Activated CD4-positive, alpha-beta T cell treated with anti-CD3 and anti-CD28 coated beads, Interleukin-2, amount 10 ng/mL, durations not matched to agents 24 days and 14 days (primary cell): ENCODE measurements at places on chromosomes 7 and 10.
A peak's percentile ranks its signal among the peaks of the same experiment; 100 is the strongest.

DNA sequence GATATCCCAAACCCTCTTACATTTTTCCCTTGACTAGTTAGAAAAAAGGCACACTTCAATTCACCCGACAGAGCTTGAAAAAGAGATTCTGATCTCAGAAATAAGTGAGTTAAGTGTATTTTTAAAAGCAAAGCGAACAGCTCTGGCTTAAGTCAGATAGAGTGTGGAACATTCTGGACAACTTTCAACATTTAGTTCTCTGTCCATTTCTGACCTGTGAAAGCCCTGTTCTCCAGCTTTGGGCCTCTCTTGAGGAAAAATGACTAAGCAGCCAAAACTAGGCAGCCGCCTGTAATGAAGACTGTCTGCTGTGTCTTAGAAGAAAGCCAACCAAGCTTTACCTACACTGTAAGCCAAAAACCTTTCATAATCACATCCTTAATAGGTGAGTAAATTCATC, 50.5 kb downstream of the CDK6 start:
- DNase-seq, result no peak

GRCh38 chr10:125102821-125103220, 57.5 kb downstream of the CTBP2 start:
- DNase-seq, result no peak

DNA sequence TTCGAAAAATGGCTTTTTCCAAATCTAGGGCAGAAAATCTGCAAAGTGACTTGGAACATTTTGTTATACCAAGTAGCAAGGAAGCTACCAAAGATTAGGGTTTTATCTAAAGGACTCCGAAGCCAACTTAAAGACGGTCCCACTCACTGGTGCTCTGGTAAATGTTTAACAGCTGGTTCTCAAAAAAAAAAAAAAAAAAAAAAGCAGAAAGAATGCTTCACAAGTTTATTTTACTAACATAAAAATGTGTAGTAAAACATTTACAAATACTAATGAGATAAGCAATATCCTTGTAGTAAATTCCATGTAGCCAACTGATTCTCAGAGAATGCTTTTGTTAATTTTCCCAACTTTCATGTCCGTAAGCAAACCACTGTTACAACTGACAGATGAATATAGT, 38.4 kb downstream of the TAF3 start:
- peak; percentile 16 for DNase-seq

- no peak for DNase-seq
These were observed 661.7 kb upstream of the SORCS1 start for GRCh38 chr10:107826171-107826570.

GRCh38 chr10:10642751-10643150, 374.9 kb upstream of the CELF2 start:
- DNase-seq, result no peak
